ENCODE measurements at places on chromosomes 11 and 22.

- no peak for DNase-seq
Observed at GRCh38 chr11:73372375-73372993, 3.7 kb upstream of the RELT start.

- DNase-seq = no peak
Observed at GRCh38 chr11:18771266-18772035, 20.1 kb downstream of the PTPN5 start.

GRCh38 chr11:15707971-15708370 is 593.2 kb downstream of the INSC start:
- no peak for DNase-seq

DNA sequence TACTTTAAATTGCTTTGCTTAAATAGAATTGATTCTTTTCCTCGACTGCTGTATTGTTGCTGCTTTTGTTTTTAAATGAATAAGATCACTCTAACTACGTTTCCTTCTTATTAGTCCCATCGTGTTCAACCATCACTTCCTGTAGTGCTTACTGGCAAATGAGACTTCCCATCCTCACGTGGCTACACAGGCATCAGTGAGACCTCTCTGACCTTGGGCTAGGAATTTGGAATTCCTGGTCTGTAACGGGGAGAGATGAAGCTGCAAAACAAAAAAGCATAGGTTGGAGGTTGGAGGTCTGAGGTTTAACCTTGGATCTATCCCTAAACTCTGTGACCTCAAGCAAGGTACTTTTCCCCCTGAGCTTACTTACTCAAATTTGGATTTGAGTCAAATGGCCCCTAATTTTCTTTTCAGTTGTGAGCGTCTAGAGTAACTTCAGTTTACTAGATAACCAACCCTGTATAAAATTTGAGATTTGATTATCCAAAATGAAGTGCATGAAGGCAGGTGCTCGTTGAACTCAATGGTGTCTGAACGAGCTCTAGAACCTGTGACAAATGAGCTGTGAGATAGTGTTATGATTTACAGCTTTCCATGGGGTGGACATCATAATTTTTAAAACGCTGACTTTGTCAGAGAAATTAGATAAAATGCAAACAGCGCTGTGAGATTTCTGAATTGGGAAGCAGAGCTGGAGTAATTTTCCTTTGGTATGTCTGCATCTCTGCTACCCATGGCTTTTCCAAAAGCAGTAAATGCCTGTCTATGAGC is 151.2 kb downstream of the DBX1 start:
- DNase-seq = no peak

DNA sequence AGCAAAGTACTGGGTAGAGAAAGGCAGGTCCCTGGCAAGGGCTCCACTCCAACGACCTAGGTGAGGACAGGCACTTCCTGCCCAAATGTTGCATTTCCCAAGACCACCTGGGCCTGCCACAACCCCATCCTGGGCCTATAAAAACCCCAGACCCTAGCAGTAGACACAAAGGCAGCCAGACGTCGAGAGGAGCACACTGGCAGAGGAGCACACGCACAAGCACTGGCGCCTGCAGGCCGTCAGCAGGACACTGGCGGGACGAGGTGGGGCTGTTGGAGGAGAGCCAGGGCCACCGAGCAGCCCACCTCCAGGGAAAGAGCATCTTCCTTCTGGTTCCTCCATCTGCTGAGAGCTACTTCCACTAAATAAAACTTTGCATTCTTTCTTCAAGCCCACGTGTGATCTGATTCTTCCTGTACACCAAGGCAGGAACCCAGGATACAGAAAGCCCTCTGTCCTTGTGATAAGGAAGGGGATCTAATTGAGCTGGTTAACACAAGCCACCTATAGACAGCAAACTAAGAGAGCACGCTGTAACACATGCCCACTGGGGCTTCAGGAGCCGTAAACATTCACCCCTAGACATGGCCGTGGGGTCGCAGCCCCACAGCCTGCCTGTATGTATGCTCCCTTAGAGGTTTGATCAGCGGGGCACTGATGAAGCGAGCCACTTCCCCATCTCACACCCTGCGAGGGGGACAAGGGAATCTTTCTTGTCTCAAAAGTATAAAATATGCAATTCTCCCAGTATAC is 89.7 kb upstream of the MTMR2 start:
- peak; percentile 11 for DNase-seq

DNA sequence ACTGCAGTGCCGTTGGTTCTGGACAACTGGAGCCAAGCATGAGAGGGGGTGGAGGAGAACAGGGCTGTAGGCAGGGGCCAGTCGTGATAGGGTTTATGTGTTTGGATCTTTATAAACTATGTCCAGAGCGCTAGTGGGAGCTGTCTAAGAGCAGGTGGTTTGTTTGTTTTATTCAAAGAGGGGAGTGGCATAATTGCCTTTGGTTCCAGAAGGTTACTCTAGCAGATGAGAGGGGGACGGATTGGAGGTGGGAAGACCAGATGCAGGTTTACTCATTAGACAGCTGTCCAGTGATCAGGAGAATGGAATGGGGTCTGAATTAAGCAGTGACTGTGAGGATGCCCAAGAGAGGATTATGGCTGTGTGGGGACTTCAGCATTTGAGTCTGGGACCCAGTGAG is 109.3 kb upstream of the TBCEL start:
- no peak for DNase-seq

GRCh38 chr22:22429369-22430108 is 79.0 kb downstream of the ZNF280B start:
- DNase-seq = no peak

DNA sequence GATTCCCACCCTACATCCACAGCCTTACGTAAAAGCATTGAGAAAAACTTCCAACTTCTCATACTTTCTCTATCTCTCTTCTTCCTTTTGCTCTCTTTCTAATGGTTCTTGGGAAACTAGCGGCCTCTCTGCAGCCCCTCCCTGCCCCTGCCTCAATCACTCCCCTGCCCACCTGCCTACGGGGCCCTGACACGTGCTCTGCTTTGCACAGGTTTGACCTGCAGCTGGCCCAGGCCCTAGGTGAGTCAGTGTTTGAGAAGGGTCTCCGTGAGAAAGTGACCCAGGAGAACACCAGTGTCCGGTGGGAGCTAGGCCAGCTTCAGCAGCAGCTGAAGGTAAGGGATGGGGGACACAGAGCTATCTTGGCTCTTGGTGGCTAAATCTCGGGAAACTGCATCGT is 160.4 kb downstream of the MYO18B start:
- no peak for DNase-seq

GRCh38 chr11:102400603-102401002 is 52.0 kb downstream of the TMEM123 start:
- no peak for DNase-seq

DNA sequence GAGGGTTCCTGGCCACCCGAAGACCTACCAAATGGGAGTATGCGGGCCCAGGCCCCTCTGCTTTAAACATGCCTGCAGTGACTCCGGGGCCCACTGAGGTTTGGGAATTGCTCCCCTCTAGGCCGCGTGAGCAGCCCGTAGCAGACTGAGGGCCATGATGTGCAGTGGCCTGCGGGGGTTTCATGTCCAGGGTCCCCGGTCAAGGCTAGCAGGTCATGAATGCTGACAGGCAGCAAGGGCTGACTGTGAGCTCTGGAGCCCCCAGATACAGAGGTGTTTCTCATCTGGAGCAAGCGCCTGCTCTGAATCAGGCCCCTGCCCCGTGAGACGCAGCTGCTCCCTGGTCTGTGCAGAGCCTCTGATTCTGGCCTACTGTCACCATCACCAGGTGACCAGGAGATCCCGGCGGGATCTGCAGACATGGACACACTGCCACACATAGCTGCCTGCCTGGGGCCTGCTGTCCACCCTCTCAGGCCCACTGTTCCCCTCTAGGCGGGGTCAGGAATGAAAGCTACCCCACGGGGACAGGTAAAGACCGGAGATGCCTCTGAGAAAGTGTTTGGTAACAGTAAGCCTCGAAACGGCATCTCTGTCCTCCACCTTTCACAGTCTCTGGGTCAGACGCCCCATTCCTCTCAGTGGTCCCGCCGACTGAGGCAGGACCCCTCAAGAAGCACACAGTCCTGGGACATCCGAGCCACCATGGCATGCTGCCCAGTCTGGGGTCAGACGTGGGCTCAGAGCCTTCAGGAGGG is 73.3 kb downstream of the PARVB start:
- no peak for DNase-seq

DNA sequence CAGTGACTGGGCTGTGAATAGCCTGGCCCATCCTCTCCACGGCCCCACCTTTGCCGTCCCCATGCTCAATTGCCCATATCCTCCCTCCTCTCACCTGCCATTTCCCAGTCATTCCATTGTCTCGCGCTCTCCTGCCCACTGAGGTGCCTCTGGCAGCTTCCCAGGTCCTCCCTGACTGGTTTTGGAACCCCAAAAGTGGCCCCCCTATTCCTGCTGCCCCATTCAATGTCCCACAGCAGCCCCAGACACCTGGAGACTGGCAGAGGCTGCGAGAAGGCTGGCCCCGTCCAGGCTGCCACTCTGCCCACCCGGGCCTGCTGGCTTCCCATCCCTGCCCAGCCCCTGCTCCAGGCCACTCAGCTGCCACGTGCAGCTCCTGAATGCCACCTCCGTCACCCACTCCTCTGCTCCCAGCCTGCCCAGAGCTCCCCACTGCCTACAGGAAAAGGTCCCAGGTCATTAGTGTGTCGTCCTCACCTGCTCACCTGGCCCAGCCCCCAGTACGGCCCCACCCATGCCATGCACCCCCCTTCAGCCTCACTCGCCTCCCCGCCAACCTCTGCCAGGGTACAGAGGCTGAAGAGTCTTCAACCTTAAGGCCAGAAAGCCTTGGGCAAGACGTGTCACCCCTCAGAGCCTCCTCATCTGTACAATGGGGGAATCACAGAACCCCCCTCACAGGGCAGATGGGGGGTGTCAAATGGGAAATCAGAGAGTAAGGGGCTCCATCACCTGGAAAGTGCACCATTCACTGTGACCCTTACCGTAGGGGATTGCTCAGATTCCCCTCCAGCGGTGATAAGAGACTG is 37.5 kb downstream of the KCNJ4 start:
- DNase-seq = no peak

- no peak for DNase-seq
Observed at GRCh38 chr11:32890843-32891656, 1.6 kb upstream of the QSER1 start.

DNA sequence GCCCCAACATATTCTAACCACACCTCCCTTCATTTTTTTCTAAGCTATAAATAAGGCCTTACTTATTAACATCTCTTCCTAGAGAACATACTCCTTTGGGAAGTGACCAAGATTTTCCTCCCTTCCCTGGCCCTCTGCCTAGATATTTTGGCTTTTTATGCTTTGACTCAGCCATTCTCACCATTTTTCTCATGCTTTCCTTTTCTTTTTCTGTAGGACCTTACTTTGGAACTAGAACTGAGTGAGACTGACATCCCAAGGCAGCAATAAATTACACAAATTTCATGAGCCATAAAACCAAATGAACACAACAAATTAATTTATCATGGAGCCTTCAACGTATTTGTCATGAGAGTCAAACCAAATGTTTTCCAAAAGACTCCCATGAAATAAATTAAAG is 142.7 kb upstream of the CTSC start:
- no peak for DNase-seq

- DNase-seq = no peak
Observed at GRCh38 chr11:47907499-47907898, 59.3 kb upstream of the NUP160 start.

GRCh38 chr22:29813563-29813962 is 24.5 kb downstream of the ASCC2 start:
- DNase-seq = no peak

DNA sequence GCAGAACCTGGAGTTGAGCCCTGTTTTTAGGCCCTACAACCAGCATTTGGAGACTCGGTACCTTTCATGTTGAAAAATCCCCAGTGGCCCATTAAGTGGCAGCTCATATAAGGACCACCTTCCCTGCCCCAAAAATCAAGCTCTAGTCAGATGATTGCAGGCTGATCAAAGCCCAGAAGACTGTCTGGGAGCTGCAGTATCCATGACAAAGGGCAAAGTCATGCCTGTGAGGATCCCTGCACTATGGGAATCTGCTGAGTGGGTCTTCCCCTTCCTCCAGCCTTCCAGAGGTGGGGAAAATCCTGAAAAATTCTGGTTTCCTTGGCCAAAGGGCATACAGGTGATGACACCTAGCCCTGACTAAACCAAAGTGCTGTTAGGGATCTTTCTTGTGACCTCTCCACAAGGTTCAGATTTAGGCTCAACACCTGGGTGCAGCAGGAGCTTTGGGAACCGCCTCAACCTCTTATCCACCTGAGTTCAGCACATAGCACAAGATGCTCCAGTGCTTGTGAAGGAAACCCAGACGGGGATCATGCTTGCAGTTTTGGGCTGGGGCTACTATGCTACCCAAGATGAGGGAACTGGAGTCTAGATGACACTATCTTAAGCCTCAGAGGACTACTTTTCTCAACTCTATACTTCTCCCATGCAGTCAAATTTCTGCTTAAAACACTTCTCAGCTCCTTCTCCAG is 1.2 kb upstream of the TRIM3 start:
- DNase-seq = no peak

DNA sequence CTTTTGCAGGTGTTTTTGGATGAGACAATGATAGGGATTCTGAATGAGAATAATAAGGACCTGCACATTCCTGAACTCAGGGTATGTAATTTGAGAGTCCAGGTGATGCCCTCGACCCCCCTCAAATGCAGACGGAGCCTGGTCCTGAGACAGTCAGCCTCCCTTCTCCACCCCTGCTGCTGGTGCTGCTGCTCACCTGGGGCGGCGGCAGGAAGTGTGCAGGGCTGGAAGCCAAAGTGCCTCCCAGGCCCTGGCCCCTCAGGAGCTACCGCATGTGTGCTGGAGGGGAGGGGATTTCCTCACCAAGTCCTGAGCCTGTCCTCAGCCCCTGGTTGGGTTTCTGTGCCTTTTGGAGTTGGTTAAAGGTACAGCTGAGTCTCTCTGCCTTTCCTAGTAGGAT is 19.0 kb upstream of the GLB1L2 start:
- no peak for DNase-seq

GRCh38 chr11:110962921-110963320 is 250.7 kb upstream of the ARHGAP20 start:
- DNase-seq = no peak

DNA sequence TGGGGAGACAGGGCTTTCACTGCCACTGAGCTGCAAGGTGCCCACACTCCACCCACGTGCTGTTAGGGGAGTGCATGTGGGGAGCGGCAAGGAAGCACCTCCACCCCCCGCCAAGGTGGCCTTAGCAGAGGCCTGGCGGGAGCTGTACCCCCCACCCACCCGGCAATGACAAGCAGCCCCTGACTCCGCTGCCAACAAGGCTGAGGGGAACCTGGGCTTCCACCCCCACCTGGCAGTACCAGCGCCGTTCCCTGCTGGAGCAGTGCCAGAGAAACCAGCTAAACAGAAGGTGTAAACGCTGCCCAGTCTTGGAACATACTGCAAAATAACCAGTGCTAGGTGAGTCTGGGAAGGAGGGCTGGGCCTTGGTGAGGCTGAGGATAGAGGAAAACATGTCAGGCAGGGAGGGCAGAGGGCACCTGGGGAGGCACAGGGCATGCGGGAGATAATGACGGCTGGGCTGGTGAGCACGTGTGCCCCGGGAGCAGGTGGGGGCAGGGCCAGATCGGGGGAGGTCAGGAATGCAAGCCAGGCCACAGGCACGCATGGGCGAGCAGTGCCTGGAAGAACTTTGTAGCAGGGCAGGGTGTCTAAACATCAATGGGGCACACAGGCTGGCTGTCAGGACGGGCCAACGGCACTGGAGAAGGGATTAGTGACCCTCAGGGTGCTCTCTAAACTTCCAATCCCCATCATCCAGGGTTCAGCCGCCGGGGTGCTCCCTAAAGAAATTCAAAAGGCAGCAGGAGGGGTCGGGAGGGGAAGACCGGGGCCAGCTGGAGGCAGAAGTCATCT is 6.6 kb downstream of the CERK start:
- no peak for DNase-seq

- DNase-seq = no peak
Observed at GRCh38 chr11:104163100-104164027, 583 bp downstream of the PDGFD start.

All from activated CD4-positive, alpha-beta T cell treated with anti-CD3 and anti-CD28 coated beads, Interleukin-2, amount 50 U/mL, for 4 hours (primary cell).